ENCODE measurements at places on chromosomes 3 and 15.

GRCh38 chr3:125165189-125165947 lies 47.2 kb downstream of the SLC12A8 start:
- DNase-seq = no peak

GRCh38 chr15:68302729-68303128 lies 25.2 kb downstream of the FEM1B start:
- DNase-seq = peak; percentile 87

DNA sequence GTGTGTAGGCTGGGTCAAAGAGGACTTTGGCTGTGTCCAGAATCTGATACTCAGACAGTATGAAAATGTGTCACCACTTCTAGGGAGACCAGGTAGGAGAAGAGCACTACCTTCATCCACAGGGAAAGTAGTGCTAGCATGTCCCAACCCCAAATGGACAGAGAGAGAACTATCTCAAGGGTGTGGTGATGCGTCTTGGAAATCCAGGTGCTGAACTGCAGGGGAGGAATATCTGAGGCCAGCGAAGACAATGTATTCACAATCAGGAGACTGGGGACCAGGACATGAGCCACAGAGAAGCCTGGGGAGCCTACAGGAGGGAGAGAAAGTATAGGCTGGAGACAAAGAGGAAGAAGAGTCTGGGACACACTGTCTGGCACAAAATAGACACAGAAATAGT lies 152.0 kb upstream of the WNT5A start:
- no peak for DNase-seq

GRCh38 chr15:52288051-52288942 lies 7.3 kb downstream of the MYO5C start:
- DNase-seq = peak; percentile 90

DNA sequence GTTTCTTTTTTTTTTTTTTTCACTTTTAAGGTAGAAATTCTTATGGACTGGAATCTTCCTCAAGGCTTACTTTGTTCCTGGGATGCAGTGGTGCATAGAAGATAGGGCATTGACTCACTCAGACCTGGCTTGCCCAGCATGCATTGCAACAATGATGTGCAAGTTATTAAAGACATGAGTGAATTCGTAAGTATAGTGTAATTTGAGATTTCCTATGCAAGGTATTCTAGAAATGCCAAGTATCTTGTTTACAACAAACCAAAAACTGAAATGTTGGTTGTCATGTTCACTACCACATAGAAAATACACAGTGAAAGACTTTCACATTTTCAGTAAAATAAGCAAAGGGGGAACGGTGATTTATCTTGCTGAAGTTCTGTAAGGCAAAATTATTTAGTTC lies 56.5 kb upstream of the FNDC3B start:
- no peak for DNase-seq

DNA sequence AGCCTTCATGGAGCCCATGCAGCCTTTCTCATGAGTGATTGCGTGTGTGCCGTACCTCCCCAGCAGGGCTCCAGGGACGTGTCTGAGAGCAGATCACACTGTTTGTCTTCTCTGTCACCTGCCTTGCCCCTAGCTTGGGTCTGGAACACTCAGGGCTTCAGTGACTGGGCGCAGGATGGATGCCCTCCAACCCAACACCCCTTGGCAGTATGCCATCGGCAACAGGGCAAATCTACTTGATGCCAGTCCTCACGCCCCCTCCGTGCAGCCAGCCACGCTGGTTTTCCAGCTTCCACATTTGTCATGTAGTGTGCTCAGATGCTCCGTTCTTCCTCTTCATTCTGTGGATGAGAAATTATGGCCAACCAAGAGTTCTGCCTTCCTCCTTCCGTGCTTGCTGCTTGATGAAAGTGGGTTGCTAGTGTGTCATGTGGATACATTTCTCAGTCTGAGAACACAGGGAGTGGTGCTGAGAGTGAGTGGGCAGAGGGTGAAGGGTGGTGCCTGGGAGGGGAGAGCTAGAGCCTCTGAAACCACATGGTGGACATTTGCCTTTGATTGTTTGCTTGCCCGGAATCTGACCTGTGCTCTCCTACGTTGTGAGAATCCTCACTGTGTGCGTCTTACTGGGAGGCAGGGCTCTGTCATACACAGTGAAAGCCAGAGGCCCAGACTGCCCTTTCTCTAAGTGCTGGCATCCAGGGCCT lies 97.2 kb downstream of the FAM43A start:
- DNase-seq = no peak

- DNase-seq = no peak
These were observed 55.7 kb upstream of the CP start for GRCh38 chr3:149277331-149277813.

- DNase-seq = no peak
These were observed 202.3 kb downstream of the NEK10 start for GRCh38 chr3:27166888-27167287.

GRCh38 chr3:144660186-144660585 lies 688.6 kb downstream of the DIPK2A start:
- DNase-seq = no peak

- DNase-seq = no peak
These were observed 60.9 kb downstream of the TGFBR2 start for GRCh38 chr3:30667280-30667651.

GRCh38 chr3:11991751-11992150 lies 12.4 kb upstream of the SYN2 start:
- no peak for DNase-seq

GRCh38 chr3:179811321-179812095 lies 158.7 kb downstream of the USP13 start:
- no peak for DNase-seq

- no peak for DNase-seq
These were observed 48.2 kb downstream of the ANXA2 start for GRCh38 chr15:60349589-60349988.

GRCh38 chr3:149470381-149470780 lies 4.1 kb upstream of the TM4SF4 start:
- DNase-seq = no peak

DNA sequence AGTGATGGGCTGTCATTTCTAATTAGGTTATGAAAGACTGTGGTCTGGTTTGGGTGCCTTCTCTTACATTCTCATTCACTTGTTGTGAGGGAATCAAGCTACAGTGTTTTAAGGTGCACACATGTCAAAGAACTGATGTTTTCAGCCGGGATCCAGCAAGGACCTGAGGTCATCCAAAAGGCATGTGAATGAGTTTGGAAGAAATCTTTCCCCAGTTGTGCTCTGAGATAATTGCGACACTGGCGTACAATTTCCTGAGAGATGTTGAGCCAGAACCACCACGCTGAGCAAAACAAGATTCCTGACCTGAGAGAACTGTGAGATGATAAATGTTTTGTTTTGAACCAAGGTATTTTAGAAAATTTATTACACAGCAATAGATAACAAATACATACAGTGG lies 295.3 kb upstream of the SLITRK3 start:
- no peak for DNase-seq

GRCh38 chr15:87563869-87564268 lies 692.7 kb downstream of the NTRK3 start:
- DNase-seq = no peak

GRCh38 chr15:100502651-100503050 lies 26.1 kb downstream of the CERS3 start:
- DNase-seq = no peak

GRCh38 chr3:31133541-31133940 lies 239.1 kb upstream of the GADL1 start:
- no peak for DNase-seq

GRCh38 chr3:193297421-193297820 lies 56.4 kb downstream of the PLAAT1 start:
- no peak for DNase-seq

- DNase-seq = no peak
These were observed 256.0 kb upstream of the STAC start for GRCh38 chr3:36124118-36124796.

DNA sequence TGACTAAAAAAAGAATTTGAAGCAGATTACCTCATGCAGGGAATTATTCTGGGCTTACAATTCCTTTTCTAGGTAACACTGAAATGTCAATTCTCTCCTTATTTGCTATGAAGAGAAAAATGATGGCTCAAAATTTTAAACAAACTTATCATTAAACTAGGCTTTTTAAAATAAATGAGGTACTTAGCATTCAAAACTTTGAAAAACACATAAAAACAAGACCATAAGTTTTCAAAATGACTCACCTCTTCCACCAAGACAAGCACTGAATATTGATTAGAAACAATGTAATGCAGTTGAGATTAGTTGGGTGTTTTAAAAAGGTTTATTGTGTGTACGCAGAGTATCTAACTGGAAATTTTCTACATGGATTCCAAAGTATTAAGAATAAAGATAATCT lies 154.6 kb downstream of the ADAM10 start:
- DNase-seq = no peak

GRCh38 chr3:11363715-11364114 lies 91.5 kb downstream of the ATG7 start:
- no peak for DNase-seq

GRCh38 chr15:75202251-75203016 lies 752 bp downstream of the C15orf39 start:
- peak; percentile 95 for DNase-seq
